Posterior vena cava (tissue), 2 donors: ENCODE measurements at places on chromosomes 1 and 21. TPM values are rescaled to one million over a fixed set of nuclear protein-coding genes. Genes with fewer than 3 reads are reported as not detected.
A peak's percentile ranks its signal among the peaks of the same experiment; 100 is the strongest.

GRCh38 chr1:25501235-25502058 lies 42.0 kb upstream of the LDLRAP1 start:
- no peak for DNase-seq

DNA sequence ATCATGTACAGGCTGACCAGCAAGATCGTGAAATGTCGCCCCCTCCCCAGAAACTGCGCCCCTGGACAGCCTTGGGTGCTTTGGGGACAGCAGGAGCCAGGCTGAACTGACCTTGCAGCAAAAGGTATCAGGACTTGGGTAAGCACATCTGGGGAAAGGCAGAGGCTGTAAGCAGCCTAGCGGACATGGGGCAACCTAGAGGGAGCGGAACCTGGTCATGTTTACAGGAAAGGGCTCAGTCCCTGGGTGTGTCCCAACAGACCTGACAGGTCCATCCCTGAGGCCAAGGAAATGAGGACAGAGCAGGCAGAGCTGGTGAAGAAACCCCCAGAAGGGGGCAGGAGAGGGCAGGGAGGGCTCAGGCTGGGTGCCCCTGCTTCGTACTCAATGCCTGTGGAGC lies 3.1 kb upstream of the S100A8 start:
- no peak for DNase-seq

DNA sequence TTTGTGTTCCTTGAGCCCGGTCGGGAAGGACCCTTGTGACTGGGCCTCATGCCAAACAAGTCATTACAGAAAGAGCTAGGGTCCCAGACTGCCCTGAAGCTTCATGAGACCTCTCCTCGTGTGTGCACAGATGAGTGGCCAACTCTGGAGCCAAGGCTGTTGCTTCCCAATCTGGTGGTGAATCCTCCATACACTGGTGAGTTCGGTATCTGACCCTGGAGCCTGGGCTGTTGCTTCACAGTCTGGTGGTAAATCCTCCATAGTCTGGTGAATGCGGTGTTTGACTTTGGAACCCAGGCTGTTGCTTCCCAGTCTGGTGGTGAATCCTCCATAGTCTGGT lies 737.8 kb downstream of the MATN1 start:
- DNase-seq = no peak

Gene CACNA1E
- 0.37 TPM for total RNA-seq

GRCh38 chr1:200262326-200262965 lies 147.4 kb downstream of the ZNF281 start:
- DNase-seq = no peak

Gene DIO1
- not detected for total RNA-seq

Gene IBA57
- 7.8 TPM for total RNA-seq

DNA sequence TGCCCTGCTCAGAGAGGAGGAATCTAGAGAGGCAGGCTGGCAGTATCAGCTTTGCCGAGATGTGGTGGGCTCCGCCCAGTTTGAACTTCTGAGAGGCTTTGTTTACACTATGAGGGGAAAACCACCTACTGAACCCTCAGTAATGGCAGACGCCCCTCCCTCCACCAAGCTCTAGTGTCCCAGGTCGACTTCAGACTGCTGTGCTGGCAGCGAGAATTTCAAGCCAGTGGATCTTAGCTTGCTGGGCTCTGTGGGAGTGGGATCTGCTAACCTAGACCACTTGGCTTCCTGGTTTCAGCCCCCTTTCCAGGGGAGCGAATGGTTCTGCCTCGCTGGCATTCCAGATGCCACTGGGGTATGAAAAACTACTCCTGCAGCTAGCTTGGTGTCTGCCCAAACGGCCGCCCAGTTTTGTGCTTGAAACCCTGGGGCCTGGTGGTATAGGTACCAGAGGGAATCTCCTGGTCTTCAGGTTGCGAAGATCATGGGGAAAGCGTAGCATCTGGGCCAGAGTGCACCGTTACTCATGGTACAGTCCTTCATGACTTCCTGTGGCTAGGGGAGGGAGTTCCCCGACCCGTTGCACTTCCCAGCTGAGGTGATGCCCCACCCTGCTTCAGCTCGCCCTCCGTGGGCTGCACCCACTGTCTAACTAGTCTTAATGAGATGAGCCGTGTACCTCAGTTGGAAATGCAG lies 43.6 kb downstream of the C21orf91 start:
- peak; percentile 68 for DNase-seq

Gene VSIG8
- total RNA-seq = 0.19 TPM

DNA sequence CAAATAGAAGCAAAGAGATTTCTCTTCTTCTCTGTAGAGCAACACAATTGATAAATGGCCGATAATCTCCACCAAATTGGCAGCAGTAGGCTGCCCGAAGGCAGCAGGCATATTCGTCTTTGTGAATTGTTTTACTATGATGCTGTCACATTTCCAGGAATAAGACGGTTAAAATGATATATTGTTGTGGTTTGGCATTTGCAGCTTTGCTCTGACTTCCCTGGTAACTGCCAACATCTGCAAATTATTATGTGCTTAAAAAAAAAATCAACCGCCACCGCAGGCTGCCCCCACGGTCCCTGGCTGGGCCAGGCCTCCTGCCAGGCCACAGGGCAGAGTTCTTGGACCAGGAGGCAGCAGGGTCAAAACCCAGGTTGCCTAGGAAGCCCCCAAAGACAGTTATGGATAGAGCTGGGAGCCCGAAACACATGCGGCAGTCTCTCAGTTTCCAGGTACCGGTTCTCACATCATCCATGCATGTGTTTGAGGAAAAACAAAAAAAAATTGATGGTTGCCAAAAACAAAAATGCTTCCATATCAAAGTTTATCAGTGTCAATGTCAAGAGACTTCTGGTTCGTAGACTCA lies 179.3 kb downstream of the ETS2 start:
- DNase-seq = peak; percentile 80

Gene PALMD
- 31.0 TPM for total RNA-seq

- DNase-seq = no peak
Observed at GRCh38 chr1:213728593-213729536, 258.9 kb upstream of the PROX1 start.

GRCh38 chr1:101200513-101200912 lies 36.3 kb upstream of the S1PR1 start:
- DNase-seq = no peak

- no peak for DNase-seq
Observed at GRCh38 chr1:211309617-211310016, 17.0 kb upstream of the TRAF5 start.

Gene FAM3B
- 1.1 TPM for total RNA-seq

DNA sequence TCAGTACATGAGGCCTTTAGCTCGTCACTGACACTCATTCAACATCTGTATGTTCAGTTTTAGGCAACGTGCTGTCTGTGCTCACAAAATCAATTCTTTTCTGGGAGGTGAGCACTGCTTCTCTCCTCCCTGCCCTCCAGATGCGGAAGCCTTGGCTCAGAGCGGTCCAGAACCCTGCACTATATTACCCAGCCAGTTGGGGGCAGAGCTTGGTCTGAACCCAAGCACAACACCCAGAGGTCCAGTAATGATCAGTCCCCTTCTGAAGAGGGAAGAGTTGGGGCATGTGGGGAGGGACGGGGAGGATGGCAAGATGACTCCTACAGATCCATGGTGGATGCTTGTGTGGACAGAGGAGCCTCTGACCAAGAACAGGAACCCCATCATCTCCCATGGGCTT lies 5.6 kb upstream of the DSCAM start:
- no peak for DNase-seq

DNA sequence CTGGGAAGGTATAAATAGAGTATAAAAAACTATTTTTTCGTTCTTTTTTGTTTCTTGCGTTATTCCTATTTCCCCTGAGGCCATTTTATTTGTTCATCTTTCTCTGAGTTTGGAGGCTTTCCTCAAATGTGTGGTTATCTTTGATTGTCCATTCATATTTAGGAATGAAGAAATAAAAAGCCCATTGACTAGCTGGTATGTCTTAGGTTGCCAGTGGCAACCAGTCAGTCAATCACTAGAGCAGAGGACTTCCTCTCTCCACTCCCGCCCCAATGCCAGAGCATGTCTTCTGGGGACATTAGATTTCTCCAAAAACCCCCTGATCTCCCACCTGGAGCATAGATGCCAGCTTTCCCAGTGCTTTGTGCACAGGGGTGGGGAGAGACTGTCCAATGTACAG lies 20.7 kb upstream of the FOXE3 start:
- DNase-seq = peak; percentile 23

DNA sequence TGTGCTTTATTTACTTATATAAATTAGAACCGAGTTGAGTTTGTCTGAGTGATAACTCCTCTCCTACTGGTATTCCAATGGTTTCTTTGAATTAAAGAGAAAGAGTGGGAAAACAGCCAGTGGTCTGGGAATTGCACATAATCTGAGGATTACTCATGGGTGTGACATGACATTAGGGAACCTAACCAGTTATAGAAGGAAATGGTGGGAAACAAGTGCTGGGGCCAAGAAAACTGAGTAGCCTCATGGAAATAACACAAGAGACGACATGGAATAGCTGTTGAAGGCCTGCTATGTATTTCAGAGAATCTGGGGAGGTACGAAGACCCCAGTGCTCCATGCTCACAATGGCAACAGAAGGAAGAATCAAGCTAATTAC lies 41.8 kb upstream of the LRRC52 start:
- DNase-seq = no peak

Gene C1orf185
- total RNA-seq = not detected

DNA sequence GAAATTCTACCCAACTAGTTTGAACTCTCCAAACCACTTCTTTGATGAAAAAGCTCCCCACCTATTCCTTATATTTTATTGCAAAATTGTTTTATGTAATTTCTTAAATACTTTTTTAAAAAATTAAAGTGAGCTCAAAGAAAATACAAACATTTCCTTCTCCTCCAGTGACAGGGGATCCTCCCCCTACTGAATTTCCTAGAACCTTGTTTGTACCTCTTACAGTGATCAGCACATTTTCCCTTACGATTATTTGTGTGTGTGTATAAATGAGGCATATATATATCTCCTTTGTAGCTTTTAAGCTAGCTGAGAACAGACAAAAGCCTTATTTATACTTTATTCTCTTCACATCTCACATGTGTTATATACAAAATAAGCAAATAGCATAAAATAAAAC lies 44.4 kb downstream of the VAV3 start:
- DNase-seq = no peak

GRCh38 chr1:230345139-230345885 lies 80.8 kb downstream of the PGBD5 start:
- no peak for DNase-seq

GRCh38 chr1:93694039-93694438 lies 12.4 kb upstream of the BCAR3 start:
- peak; percentile 63 for DNase-seq

DNA sequence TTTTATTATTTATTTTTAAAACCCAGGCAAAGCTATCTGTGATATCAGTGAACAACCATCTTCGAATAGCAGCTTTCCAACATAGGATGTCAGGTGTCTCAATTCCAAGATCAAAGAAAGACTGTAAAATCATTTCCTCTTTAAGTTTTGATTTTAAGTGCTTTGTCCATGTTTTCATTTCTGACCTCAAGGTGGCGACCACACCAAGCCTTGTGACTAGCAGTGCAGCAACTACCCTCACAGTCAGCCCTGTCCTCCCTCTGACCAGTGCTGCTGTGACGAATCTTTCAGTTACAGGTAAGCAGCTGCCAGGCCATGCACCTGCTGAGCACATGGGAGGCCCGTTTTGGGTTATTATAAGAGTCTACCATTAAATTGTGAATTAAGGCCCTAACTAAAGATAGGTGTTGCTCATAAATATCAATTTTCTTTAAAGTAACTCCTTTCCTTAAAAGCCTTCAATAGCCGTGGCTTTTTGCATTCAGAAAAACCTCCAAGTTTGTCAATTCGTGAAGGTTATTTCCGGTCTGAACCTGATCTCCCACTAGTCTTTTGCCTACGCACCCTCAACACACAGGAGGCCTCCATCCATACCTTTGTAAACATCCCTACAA lies 117.0 kb downstream of the CD247 start:
- no peak for DNase-seq

GRCh38 chr1:101075926-101076325 lies 50.3 kb upstream of the DPH5 start:
- no peak for DNase-seq

DNA sequence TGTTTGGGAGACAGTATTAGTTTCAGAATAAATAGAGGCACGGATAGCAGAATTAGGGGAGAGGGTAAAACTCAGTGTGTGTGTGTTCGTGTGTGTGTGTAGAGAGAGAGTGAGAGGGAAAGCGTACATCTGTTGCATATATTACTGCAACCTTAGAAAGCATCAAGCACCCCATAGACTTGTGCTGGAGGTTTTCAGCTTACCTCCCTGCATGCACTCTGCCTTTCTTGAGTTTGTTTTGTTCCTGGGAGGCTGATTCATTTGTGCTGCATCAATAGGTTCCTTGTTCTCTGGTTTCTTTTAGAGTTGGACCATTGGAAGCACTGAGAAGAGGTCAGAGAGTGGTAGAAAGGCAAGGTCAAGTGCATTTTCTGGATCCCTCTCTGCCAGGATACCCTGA lies 104.4 kb upstream of the KCNK1 start:
- no peak for DNase-seq

DNA sequence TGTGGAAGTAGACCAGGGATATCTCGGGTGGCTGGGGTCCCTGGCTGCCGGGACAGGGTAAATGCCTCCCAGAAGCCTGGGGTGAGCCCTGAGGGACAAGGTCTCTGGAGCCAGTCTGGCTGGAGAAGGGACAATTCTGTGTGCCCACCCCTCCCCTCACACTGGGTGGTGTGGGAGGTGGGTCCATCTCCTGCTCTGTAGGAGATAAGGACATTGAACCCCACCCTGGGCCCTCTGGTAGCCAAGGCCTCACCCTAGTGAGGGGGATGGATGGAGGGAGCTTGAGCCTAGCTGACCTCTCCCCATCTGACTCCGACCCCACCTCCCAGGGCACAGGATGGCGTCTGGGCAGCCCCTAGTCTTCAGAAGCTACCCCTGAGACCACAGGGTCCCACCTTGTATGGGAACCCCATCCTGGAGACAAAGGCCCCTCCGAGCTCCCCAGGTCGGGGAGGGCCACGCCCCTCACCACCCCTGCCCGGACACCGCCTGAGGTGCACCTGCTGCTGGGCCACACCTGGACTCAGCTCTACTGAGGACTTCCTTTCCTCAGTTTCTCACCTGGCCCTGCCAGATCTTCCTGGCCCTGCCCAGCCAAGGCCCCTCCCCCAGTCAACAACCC lies 4.3 kb downstream of the AGRN start:
- DNase-seq = no peak

DNA sequence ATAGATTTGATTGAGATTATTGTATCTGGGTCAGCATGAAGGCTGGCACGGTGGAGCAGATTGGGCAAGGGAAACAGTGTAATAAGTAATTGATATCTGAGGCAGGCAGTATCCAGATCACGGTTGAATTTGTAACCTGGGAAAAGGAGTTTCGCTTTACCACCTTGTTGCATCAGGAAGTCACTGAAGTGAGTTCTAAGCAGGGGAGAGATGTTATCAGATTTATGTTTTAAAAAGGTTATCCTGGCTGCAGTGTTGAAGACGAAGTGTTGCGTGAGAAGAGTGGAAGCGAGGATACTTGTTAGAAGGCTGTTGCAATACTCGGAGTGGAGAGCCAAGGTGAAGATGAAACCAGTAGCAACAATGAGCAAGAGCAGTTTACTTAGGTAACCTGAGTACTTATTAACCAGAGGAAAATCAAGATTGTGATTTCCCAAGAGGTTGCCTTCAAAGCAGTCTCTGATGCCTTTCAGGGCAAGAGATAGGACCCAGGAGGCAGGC lies 77.8 kb downstream of the LHX9 start:
- no peak for DNase-seq

Gene TMEM240
- total RNA-seq = 3.9 TPM

GRCh38 chr1:205827623-205828022 lies 14.6 kb upstream of the SLC41A1 start:
- no peak for DNase-seq
